Stromal cell of bone marrow (primary cell): ENCODE measurements at places on chromosomes 13 and 19.

DNA sequence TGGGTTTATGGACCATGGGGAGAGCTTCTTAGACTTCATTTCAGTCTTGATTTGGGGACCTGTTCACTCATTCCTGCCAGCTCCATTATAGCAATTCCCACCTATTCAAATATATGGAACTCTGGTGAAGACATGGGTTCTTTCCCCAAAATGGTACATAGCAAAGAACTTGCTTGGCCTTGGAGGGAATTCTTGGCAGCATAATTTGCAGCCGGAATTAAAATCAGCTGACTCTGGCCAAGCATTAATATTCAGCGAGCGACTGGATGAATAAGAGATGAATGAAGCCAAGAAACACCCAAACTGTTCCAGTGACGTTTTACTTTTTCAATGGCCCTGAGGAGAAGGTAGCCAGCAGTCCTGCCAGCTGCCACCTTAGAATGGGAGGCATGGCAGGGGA, 88.4 kb upstream of the SOX1 start:
- DNase-seq: no peak

DNA sequence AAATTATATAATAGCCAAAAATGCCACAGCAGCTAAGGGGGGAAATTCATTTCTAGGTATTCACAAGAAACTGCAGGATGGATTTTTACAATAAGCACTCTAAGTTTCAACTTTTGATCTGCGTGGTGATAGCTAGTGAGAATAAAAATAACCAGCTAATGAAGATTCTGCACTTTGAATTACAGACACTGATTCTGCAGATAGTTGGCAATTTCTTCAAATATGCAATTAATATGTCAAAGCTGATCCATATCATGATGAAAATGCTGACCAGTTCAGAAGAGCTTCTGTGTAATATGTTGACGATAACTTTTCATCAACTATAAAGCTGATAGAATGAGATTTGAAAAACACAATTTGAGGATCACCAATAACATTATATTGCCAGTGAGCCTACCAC, 1272.9 kb downstream of the EFNB2 start:
- no peak for DNase-seq

DNA sequence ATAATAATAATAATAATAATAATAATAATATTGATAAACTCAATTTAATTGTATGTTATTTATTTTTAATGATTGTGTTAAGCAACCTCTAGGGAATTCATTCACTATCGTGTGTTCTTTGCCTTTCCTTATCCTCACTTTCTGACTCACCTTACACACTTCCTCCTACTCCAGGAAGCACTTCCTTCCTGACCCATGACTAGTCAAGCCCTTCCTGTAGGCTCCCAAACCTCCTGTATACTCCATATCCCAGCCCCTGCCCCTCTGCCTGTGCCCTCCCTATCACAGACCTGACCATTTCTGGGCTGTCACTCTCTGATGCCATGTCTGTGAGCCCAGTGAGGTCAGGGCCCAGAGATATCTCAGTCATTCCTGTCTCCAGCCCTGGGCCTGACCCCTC, 7.6 kb downstream of the LGALS4 start:
- no peak for DNase-seq

DNA sequence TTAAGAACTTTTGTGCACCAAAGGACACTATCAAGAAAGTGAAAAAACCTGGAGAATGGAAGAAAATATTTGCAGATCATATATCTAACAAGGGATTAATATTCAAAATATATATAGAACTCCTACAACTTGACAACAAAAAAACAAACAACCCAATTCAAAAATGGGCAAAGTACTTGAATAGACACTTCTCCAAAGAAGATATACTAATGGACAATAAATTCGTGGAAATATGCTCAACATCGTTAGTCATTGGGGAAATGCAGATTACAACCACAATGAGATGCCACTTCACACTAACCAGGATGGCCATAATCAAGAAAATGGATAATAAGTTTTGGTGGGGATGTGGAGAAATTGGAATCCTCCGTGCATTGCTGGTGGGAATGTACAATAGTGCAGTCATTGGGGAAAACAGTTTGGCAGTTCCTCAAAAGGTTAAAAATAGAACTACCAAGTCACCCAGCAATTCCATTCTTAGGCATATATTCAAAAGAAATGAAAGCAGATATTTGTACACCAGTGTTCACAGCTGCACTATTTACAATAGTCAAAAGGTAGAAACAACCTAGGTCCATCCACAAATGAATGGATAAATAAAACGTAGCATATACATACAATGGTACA, 2.2 kb upstream of the LSR start:
- no peak for DNase-seq

- DNase-seq: no peak
These were observed 34.3 kb upstream of the TNFSF11 start for GRCh38 chr13:42539670-42540069.

DNA sequence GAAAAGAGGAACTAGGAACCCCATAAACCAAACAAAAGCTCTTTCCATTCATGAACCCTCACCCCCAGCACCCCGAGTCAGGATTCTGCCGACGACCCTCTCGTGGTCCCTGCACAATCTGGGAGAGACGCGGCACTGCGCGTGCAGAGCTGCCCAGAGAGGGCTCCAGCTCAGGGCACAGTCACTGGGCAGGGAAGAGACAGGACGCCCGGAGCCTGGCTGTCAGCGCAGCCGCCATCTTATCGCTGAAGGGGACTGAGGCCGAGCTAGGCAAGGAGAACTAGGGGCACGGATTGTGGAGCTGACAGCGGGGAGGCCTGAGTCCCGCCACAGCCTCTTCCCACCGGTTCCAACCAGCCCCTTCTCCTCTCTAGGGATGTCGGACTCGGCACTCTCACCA, 349 bp downstream of the ZNF98 start:
- DNase-seq: no peak

- DNase-seq: no peak
These were observed 122.3 kb downstream of the ATP8A2 start for GRCh38 chr13:25493931-25494640.

DNA sequence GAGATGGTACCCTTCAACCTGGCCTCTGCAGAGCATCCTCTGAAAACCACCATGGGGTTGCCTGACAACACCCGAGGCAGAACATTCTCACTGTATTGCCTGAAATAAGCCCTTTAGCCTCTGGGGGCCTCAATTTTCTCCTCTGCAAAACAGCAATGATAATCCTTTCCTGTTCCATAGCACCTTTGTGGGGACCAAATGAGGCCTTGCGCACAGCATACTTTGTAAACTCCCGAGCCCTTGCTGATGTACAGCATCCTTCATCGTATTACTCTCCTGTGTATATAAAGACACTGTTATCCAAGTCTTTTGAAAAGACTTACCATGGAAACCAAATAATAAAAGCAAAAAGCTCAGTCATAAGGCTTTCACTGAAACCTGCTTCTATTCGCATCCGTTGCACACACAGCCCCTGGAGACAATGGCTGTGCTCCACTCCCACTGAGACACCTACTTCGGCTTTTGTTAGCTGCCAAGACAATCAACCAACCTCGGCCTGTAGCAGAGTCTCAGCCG, 276.0 kb downstream of the FOXO1 start:
- no peak for DNase-seq

DNA sequence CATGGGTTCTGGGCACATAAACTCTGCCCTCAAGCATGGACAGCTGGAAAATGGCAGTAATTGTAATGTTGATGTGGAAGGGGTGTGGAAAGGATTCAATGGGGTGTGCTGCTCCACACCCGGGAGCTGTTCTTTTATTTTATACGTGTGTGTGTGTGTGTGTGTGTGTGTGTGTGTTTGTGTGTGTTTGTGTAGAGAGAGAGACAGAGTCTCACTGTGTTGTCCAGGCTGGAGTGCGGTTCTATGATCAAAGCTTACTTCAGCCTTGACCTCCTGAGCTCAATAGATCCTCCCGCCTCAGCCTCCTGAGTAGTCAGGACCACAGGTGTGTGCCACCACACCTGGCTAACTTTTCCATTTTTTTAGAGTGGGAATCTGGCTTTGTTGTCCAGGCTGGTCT, 2.8 kb downstream of the MRPS12 start:
- DNase-seq: no peak

DNA sequence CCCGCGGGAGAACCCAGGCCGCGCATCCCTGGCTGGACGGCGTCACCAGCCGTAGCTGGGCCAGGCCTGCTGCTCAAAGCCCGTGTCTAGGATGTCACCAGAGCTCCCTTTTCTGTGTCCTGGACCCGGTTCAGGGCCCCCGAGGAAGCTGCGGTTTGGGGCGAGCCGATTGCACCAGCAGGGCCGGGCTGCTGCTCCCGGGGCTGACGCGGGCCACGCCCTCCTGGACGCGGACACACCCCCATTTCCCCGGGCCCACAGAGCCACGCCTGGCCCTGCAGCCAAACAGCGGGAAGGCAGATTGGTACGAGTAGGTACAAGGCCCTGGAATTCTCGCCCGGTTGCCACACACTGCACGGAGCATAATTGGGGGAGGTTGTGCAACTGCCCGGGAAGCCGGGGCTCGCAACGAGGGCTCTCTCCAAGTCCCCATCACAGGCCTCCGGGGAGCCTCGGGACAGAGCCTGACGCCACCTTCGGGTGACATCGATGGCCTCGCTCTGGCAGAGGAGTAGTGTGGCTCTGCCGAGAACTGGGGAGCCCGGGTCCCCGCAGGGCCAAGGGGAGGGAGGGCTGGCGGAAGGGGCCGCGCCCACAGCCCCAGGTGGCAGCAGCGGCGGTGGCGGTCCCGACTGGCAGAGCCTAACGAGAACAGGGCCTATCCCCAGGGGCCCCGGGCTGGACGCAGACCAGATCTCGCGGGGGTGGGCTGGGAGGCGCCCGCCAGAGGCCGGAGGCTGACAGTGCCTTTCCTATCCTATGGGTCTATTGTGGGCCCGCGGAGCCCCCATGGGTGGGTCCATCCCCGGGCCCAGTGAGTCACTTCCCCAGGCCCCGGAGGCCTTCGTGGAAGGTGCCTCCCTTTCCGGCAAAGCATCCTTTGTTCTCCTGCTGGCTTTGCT, 23.5 kb downstream of the KCTD15 start:
- DNase-seq: no peak

DNA sequence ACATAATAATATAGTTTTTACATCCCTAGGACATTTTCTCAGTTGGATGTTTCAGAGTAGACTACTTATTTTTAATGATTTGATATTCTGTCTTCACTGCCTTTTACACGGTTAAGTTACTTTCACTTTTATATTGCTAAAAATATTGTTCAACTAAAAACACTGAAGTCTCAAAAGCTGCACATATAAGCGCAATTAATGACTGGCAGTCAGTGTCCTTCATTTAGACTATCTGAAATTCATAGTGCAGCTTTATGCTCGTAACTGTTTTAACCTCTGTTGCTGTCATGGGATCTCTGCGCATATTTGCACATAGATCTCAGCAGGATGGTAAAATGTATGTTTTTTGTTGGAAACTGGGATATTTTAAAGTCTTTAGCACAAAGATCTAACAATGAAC, 864.3 kb downstream of the SLITRK6 start:
- DNase-seq: no peak

DNA sequence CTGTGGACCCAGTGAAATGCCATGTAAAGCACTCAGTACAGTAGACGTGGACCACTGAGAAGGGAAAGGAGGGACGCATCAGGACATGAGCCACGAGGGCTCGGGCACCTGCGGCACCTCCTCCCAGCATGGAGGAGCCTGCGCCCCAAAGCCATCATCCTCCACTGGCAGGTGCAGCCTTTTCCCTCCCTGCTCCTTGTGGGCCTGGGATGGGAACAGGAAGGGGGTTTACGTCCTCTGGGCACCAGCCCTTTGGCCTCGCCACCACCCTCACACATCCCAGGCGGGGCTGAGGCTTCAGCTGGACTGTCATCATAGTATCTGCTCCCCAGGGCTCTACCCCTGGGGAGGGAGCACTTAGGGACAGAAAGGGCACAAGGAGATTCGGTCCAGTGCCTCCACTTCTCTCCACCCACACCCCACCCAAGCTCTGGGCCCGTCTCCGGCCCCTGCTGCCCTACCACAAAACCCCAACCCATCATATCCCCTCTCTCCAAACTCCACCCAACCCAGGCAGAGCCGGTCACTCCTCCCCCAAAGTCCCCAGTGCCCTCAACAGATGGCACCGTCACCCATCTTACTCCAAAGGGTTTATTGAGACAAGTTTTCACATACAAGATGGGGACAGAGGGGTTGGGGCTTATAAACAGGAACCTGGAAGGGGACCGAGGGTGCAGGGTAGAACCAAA, 2.2 kb upstream of the PRKD2 start:
- no peak for DNase-seq

- peak; percentile 14 for DNase-seq
These were observed 115.8 kb downstream of the KATNAL1 start for GRCh38 chr13:30191491-30192100.

DNA sequence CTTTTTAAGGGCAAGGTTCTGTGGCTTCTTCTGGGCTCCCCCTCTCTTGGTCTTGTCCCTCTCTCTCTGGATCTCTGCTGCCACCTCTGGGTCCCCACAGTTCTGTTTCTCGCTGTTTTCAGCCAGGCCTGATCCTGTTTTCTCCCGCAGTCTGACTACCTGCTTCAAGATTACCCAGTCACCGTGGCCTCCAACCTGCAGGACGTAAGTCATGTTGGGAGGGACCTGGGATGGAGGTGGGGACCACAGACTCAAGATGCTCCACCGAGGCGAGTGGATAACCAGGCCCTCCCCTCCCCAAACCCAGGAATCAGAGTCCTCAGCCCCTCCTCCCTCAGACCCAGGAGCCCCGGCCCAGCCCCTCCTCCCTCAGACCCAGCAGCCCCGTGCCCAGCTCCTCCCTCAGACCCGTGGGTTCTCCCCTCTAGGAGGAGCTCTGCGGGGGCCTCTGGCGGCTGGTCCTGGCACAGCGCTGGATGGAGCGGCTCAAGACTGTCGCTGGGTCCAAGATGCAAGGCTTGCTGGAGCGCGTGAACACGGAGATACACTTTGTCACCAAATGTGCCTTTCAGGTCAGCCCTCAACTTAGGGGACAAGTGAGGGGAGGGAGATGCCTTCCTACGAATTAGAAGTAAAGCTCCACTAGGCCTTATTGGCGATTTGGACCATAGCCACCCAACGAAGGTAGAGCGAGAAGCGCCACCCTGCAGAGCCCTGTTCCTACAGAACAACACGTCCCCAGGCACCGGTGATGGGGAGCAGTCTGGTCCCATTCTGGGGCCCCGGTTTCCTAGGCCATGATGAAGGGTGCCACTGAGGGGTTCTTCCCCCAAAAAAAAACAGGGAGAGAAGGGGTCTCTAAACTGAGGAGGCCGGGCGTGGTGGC, 2.2 kb downstream of the FLT3LG start:
- DNase-seq: no peak

DNA sequence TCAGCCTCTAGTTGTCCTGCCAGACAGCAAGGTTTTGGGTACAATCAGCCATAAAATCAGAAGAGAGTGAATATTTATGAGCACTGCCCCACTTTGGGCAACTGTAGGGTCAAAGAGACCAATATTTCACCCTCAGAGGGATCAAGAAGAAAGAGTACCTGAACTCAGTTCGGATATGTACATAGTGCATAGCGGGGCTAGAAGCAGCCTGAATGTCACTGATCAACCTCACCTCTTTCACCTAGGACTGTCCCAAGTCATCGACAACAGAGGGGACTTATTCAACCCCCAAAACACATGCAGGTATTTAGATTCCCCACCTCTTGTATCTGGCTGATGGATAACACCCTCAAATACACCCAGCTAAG, 446.9 kb downstream of the COG6 start:
- no peak for DNase-seq

GRCh38 chr13:98570929-98571372, 6.0 kb downstream of the STK24 start:
- DNase-seq: no peak

GRCh38 chr19:16888629-16889365, at the start of gene F2RL3:
Gene F2RL3 (plus strand): TSS chr19:16888999. CDS start chr19:16889190, 191 bp downstream.
- DNase-seq: no peak

- peak; percentile 31 for DNase-seq
These were observed 142.5 kb downstream of the DCLK1 start for GRCh38 chr13:35988648-35989081.

GRCh38 chr19:12647490-12648071, 19.0 kb downstream of the MAN2B1 start:
- DNase-seq: no peak

GRCh38 chr19:17829855-17830566, 8.7 kb upstream of the INSL3 start:
- no peak for DNase-seq
